Activated CD4-positive, alpha-beta T cell treated with anti-CD3 and anti-CD28 coated beads, Interleukin-2, amount 50 U/mL, for 48 hours (primary cell): ENCODE measurements at places on chromosomes 6 and 20.

GRCh38 chr6:36319436-36319762, 17.3 kb downstream of the BNIP5 start:
- no peak for DNase-seq

DNA sequence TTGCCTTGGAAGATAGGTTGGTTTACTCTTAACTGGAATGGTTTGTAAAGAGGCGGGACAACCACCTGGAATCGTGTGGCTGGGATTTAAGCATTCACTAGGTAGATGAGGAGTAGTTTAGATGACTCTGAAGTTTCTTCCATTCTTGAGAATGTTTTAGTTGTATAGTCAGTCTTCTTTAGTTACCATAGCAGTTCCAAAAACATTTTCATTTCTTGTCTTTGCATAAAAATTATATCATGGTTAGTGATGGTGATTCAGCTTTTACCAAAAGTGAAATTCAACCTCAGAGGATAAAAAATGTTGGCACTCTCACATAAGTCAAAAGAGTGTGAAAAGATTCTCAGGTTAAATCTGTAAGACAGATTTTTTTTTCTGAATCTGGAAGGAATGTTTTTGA, 70.3 kb downstream of the SMAP1 start:
- DNase-seq = no peak

GRCh38 chr6:45610832-45611231, 233.1 kb upstream of the SUPT3H start:
- DNase-seq = no peak

- no peak for DNase-seq
Observed at GRCh38 chr6:43674291-43674690, 13.3 kb downstream of the MRPS18A start.

GRCh38 chr6:154555073-154555677, 44.7 kb upstream of the CNKSR3 start:
- no peak for DNase-seq

DNA sequence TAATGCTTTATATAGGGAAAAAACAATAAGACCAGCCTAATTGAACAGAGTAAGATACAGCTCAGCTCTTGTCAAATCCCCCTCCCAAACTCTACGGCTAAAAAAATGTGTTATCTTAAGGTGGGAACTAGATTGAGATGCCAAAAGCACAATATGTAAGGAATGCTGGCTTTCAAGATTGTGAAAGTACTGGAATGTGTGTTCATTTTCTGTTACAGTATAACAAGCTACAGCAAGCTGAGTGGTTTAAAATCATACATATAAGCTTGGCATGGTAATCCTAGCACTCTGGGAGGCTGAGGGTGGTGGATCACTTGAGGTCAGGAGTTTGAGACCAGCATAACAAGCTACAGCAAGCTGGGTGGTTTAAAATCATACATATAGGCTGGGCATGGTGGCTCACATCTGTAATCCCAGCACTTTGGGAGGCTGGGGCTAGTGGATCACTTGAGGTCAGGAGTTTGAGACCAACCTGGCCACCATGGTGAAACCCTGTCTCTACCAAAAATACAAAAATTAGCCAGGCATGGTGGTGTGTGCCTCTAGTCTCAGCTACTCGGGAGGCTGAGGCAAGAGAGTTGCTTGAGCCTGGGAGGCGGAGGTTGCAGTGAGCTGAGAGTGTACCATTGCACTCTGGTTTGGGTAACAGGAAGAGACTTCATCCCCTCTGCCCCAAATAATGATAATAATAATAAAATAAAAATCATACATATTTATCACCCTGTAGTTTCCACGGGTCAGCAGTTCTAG, 297.7 kb downstream of the DOK5 start:
- DNase-seq = no peak

- DNase-seq = no peak
Observed at GRCh38 chr20:11917663-11918062, at the start of gene BTBD3. TSS of gene BTBD3 (plus strand) at chr20:11917893. CDS start at chr20:11918276, 383 bp downstream.

DNA sequence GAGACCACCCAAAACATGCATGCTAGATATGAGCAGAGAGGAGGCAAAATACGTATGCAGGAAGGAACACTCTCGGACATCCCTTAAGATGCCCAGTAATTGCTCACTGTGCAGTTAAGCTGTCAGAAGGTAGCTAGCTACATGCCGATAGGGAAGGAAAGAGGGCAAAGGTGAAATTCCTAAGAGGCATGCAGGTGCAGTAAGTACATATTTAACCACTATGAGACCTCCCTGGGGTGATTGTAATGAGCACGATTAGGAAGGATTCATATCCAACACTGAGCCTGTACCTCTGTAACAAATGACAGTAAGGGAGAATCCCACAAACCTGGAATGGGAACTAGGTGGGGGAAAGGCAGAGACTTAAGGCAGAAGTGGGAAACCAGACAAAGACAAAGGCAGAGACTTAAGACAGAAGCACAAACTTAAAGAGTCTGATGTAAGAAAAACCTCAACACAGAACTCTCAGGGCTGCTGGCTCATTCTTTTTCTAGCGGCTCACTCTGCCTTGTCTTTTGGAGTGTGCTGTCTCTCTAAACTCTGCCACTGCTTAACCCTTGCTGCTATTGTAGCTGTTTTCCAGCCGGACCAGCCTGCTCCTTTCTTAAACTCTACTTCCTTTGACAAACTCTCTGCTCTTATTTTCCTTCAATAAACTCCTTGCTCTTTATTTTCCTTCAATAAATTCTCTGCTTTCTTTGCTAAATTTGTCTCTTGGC, 148.1 kb downstream of the UBE3D start:
- no peak for DNase-seq

DNA sequence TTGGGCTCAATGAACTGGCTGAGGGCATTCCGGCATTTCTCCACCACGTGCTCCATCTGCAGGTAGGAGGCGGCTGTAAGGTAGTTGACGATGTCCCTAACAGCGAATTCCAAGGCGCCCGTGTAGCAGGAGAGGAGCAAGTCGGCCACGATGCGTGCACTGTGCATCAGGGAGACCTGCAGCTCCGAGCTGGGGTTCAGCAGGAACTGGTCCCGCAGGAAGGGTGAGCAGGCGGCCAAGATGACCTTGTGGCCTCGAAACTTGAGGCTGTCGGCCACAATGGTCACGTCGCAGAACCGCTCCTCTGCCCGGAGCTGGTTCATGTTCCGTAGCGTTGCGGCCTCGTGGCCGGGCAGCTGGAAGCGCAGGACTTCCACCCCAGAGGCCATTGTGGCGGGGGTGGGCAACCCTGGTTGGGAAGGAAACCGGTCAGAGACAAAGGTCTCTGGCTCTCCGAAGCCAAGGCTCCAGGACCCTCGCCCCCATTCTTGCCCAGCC, 920 bp downstream of the ZBTB12 start:
- DNase-seq = no peak

DNA sequence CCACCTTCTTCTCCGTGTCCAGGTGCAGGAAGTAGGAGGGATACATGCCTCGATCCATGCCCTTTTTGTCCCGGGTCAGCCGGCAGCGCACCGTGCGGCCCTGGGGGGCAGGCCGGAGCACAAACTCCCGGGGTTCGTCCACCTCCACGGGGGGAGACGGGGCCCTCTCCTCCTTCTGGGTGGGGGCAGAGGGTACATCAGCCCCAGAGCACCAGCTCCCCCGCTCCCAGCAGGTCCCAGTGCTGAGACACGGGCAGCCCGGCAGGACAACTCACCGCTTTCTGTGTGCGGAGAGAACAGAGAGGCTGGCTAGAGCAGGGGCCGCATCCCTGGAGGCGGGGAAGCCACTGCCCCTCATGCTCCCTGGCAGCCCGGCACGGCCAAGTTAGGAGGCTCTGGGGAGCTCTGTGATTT, 6.7 kb downstream of the TULP1 start:
- no peak for DNase-seq

GRCh38 chr6:143262859-143263258, 187.6 kb downstream of the ADAT2 start:
- DNase-seq = no peak

- DNase-seq = no peak
Observed at GRCh38 chr6:37558168-37558567, 58.5 kb upstream of the CCDC167 start.

- DNase-seq = no peak
Observed at GRCh38 chr6:125041740-125042459, 79.7 kb downstream of the RNF217 start.

DNA sequence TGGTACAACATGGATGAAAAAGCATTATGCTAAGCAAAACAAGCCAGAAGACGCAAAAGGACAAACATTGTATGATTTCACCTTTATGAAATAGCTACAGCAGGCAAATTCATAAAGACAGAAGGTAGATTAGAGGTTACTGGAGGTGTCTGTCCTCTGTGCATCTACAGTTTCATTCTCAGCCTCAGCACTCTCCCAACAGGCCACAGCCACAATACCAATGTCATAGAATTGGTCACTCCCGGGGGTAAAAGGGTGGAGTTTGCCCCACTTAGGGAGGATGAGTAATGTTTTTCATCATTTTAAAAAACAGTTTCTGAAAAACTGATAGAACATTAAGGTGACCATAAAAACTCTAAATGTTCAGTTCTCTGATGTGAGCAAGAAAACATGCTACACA, 17.2 kb upstream of the TMX4 start:
- no peak for DNase-seq

GRCh38 chr6:85360794-85361642, 88.9 kb upstream of the NT5E start:
- DNase-seq = no peak

GRCh38 chr6:834190-834589, 141.3 kb upstream of the EXOC2 start:
- DNase-seq = no peak

GRCh38 chr6:167932468-167933276, 64.8 kb upstream of the KIF25 start:
- no peak for DNase-seq

DNA sequence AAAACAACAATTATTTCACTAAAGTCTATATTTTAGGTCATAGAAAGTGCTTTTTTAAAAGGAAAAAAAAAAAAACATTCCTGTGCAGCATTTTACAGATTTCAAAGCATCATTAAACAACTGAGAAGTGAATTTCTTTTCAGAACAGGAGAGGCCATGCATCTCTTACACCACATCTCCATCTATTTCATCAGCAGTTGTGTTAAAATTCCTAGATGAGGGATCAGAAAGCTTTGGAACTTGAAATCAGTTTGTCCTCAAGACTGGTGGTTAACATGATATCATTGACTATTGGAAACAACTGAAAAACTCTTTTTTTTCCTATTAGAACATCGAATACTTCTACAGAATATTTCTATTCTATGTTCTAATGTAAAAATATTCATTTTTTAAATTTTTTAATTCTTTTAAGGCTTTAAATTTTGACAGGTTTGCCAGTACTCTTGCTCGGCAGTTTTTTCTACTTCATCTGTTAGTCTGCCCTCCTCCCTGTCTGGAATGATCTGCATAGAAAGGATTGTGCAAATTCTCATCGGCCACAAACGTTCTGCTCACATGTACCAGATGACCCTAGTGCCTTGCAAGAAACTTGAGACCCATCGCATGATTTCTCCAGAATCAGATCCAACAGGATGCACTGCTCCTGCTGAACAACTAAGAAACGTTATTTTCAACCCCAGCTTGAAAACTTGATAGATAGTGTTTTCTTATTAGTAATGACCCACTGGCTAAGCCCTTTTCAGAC, 411.0 kb upstream of the AGPAT4 start:
- no peak for DNase-seq

GRCh38 chr20:8152847-8153246, 20.8 kb downstream of the PLCB1 start:
- no peak for DNase-seq

DNA sequence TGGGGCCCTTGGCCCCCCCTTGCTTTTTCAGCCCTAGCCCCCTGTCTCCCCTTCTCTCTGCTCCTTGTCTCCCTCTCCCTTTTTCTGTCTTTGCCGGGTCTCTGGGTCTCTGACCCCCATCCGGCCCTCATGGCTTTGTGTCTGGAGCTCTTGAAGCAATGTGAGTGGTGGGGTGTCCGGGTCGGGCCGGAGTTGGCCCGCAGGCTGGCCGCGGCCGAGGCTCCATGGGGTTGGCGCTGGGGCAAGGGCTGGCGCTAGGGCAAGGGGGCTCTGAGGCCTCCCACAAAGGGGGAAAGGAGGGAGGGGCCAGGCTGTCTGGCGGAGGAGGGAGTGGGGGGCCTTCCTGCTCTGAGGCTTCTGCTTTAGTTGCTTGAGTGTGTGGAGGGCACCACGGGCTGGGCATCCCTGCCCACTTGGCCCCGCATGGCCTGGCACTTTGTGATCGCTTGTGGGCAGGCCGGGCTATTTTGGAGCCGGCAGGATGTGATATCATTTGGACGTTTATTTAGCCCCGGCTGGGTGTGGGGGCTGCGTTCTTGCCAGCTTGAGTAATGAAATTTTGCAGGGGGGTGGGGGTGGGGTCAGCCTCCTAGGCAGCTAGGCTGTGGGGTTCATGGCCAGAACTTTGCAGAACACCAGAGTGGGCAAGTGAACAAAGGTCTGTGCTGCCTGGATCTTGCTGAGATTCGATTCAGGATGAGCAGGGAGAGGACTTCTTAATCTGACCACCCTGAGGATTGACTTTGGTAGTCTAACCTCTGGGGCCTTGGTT, 78.7 kb upstream of the MYL9 start:
- no peak for DNase-seq

DNA sequence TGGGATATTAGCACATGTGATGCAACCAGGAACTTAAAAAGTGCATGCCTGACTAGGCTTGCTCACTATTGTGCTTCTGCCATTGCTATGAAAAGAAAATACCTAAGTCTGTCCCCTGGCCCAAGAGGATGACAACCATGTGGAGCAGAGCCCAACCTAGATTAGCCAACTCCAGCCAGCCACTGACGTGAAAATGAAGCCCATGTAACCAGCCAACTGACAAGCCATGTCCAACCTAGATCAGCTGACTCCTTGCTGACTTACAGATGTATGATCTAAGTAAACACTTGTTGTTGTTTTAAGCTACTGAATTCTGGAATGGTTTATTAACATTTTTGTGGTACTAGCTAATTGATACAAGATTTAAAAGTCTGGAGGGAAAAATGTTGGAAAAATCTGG, 47.5 kb downstream of the PIGU start:
- no peak for DNase-seq

DNA sequence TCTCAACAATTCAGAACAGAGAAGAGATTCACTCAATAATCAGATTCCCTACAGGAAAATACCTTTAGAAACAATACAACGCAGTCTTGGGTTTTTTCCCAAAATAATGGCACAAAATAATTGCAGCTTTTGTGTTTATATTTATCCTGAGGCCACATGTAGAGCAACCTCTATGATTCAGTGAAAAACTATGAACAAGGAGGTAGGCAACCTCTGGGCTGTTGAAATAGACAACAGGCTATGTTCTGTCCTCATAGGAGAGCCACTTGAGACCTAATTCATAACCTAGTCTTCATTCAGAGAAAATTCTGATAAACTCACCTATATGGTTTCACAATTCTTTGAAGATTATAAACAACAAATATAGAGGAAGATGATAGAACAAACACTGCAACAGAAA, 118.3 kb downstream of the KHDC1L start:
- DNase-seq = no peak

- no peak for DNase-seq
Observed at GRCh38 chr6:77561768-77562314, 91.0 kb upstream of the MEI4 start.

DNA sequence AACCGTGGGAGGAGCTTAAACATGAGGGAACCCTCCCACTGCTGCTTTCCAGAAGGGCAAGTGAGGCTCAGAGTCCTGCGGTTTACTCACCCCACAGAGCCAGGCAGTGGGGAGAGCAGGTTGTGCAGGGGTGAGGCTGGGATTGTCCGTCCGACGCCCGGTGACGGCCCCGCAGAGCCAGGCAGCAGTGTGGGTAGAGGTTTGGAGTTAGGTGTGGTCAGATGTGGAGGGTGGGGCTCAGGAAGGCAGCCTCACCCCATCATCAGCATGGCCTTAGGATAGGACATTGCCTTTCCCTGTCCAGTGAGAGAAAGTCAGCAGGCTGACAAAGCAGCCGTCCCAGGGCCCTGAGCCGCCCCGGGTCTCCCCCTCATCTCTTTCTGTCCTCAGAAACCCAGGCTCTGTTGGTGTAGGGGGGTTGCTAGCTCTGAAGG, 234.6 kb downstream of the DLL1 start:
- no peak for DNase-seq
